CD4-positive, alpha-beta T cell treated with Interferon alpha-2 for 1 hour (primary cell): ENCODE measurements at places on chromosomes 1 and 21.

DNA sequence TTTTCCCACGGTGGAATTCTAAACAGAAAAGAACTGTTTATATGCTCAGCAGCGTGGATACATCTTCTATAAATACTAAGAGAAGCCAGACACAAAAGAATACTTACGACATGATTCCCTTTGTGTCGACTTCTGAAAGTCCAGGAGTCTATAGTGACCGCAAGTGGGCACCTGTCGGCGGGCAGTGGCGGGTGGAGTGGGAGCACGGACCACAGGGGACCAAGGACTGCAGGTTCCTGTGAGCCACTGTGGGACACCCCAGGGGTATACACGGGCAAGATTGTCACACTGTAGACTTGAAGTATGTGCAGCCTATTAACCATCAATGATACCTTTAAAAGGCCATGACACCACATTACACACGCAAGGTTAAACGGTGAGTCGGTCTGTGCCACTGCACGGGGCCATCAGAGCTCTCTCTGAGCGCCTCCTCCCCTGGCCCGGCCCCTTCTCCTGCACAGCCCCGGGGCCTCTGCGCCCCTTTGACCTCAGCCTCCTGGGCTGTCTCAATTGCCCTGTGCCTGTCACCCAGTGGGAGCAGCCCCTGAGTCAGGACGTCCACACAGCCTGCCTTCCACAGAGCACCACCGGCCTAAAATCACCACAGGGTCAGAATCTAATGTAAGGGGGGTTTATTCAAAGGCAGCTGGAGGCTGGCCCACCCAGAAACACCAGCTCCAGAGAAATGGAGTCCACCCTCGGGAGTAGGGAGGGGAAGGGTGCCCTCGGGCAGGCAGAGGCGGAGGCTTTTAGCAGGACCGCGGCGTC is 90.0 kb upstream of the COL6A1 start:
- DNase-seq, result no peak

GRCh38 chr1:63547621-63548294 is 24.4 kb downstream of the EFCAB7 start:
- DNase-seq, result no peak

DNA sequence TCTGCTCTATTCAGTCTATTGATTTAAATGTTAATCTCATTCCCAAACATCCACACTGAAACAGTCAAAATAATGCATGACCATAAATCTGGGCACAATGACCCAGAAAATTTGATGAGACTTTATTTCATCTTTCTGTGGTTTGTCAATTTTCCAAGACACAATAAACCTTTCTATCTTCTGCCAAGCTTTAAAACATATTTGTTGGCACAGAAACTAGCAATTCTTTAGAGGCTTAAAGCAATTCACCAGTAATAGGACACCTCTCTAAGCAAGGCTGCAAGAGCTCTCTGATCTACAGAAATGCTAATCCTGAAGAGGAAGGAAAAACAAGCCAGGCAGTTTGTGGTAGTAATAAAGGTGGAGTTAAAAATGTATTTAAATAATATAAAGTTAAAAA is 113.7 kb downstream of the FCRL5 start:
- DNase-seq, result no peak

GRCh38 chr1:243763806-243764205 is 86.2 kb downstream of the AKT3 start:
- no peak for DNase-seq

DNA sequence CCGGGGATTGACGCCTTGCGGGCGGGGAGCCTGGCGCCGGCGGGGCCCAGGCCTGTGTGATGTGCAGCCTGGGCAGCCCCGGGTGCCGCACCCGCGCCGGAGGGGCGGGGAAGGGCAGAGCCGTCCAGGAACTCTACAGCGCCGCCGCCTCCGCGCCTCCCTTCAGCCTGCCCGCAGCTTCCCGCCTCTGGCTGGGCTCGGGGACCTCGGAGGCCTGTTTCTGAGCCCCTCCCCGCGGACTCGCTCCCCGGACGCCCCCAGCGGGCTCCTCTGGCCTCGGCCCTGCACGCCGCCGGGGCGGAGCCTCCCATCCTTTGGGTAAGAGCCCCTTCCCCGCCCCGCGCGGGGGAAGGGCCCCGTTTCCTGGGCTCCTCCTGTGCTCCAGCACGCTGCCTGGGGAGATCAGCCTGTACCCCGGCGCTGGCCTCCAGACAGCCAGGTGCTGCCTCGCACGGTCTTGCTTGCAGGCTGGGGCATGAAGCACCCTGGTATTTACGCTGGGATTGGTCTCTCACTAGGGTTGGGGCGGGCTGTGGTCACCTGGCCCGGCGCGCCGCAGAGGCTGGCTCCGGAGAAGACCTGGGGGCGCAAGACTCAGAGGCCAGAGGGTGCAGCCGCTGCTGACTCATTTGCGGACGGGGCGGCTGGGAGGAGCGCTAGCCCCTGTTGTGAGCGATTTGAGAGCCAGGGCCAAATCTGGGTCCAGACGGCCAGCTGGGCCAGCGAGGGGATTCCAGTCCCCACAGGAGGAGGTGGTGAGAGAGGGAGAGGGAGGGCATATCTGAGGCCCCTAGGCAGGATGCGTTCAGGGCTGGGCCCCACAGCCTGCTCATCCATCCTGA is 5.7 kb upstream of the ACOT11 start:
- peak; percentile 19 for DNase-seq

DNA sequence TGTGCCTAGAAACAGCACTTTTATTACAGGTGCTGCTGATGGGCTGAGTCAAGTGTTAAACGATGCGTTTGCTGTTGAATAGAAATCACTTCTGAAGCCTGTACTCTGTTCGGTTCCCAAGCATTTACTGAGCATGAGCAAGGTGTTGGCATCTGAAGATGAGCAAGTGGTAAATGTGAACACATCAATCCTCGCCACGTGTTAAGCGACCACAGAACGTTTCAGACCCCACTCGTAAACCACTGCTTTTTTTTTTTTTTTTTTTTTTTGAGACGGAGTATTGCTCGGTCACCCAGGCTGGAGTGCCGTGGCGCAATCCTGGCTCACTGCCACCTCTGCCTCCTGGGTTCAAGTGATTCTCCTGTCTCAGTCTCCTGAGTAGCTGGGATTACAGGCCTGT is 241.2 kb downstream of the SETD4 start:
- no peak for DNase-seq

DNA sequence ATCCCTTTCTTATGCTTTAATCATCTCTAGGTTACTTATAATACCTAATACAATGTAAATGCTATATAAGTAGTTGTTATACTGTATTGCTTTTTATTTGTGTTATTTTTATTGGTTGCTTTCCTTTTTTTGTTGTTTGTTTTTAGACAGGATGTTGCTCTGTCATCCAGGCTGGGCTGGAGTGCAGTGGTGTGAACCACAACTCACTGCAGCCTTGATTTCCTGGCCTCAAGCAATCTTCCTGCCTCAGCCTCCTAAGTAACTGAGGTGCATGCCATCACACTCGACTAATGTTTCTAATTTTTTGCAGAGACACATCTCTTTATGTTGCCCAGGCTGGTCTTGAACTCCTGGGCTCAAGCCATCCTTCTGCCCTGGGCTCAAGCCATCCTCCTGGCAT is 26.9 kb downstream of the KRTAP19-8 start:
- DNase-seq, result peak; percentile 44

GRCh38 chr1:47675721-47676120 is 237.9 kb downstream of the FOXD2 start:
- no peak for DNase-seq

- no peak for DNase-seq
Observed at GRCh38 chr1:9099555-9099954, 29.3 kb downstream of the GPR157 start.

DNA sequence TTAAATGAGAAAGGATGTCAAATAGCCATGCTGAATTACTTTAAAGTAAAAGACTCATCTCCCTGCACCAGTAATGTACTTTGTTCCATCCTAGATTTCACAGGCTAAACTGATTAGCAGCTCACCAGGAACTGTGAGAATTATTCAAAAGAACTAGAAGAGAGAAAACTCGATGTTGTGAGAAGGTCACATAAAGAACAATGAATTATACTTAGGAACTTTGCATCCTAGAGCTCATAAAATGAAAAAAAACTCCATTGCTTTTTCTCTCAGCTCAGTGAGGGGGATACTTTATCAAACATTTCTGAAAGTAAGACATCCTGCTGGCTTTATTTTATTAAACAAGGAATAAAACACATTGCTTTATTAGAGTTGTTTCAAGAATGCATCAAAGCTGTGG is 278.5 kb downstream of the MRPL39 start:
- no peak for DNase-seq

- no peak for DNase-seq
Observed at GRCh38 chr1:208437401-208437800, 193.2 kb upstream of the PLXNA2 start.
